T-helper 1 cell (primary cell): ENCODE measurements at places on chromosomes 4 and X.

DNA sequence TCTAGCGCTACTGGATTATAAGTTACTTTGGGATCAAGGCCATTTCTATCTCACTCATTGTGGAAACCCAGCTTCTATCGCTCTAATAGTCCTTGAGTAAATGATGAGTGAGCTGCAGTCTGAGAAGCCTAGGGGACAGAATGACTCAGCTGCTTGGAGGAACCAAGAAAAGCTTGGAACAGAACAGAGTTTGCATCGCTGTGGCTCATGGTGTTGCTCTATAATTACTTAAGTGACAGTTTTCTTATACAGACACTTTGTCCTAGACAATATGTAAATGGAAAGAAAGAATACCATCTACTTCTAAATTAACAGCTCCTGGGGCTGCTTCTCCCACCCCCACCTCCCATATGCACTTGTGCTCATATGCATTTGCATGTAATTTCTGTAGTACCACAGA is 156.9 kb downstream of the SLIT2 start:
- no peak for DNase-seq

DNA sequence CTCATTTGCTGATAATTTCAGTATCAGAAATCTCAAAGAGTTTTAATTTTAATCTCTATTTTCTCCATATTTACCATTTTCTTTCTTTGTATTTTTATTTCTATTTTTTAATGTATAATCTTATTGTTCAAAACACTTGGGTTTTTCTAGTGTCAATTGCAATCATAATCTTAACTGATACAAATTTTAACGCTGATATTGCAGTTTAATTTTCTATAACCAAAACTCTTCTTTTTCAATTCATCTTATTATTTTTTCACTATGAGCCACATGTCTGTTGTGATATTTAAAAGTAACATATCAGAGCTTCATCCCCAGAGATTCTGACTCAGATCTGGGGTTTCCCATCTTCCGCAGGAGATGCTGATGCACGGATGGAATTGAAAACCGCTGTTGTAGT is 16.2 kb downstream of the ADAM29 start:
- no peak for DNase-seq

GRCh38 chrX:49177873-49178480 is 6.3 kb downstream of the PLP2 start:
- no peak for DNase-seq

- DNase-seq, result no peak
These were observed 9.0 kb downstream of the EIF1AX start for GRCh38 chrX:20132666-20133065.

DNA sequence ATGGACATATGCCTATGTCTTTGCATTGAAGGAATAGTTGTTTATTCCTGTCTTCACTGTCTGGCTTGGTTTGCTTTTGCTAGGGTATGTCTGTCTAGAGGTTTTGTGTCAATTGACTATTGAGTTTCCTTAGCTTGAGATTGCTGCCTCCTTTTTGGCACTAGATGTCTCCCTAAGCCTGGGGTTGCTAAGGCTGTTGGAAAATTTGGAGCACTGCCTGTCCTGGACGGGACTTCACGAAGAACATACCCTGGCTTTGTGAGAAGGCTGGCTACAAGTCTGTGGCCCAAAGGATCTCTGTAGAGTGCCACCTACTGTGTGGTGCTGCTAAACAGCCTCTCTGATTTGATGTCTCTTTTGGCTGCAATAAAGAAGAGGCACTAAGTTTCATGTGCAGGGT is 183.8 kb upstream of the NUDT10 start:
- no peak for DNase-seq
